ENCODE measurements at places on chromosomes 5 and 9.

DNA sequence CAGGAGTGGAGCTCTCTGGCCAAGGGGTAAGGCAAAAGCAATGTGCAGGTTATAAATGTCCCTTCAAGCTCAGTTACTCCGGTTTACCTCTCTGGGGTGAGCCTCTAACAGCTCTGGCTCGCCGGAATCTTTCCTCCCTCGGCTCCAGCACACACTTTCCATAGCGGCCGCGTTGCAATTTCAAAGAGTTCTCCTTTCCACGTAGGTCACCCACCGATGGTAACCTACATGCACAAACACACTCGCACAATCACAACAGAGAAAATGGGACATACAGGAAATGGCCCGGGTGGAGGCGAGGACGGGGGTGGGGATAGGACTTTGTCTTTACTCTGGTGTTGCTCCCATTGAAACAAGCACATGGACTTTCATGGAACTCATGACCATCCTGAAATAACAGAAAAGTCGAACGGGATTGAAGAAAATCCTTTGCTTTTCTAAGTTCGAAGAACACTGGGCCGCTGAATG is 1.2 kb downstream of the LHFPL2 start:
- no peak for DNase-seq

- DNase-seq = no peak
Measured at GRCh38 chr9:121652021-121652837, 795 bp downstream of the DAB2IP start.

GRCh38 chr5:116759860-116760640 is 185.4 kb upstream of the SEMA6A start:
- DNase-seq = no peak

GRCh38 chr5:84715091-84715490 is 330.4 kb upstream of the EDIL3 start:
- DNase-seq = no peak

DNA sequence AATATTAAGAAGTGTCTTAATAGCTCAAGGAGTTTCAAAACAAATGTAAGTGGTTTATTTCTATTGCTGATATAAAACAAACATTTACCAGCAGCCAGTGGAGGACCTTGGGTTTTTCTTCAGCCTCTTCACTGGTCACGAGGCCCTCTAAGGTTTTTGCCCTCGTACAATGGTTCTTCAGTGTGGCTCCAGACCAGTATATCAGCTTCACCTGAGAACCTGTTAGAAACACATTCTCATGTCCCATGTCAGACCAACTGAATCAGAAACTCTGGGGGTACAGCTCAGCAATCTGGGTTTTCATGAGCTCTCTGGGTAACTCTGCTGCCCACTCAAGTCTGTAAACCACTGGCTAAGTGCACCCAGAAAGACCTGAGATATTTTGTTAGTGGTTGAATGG is 12.9 kb downstream of the WWC1 start:
- no peak for DNase-seq

DNA sequence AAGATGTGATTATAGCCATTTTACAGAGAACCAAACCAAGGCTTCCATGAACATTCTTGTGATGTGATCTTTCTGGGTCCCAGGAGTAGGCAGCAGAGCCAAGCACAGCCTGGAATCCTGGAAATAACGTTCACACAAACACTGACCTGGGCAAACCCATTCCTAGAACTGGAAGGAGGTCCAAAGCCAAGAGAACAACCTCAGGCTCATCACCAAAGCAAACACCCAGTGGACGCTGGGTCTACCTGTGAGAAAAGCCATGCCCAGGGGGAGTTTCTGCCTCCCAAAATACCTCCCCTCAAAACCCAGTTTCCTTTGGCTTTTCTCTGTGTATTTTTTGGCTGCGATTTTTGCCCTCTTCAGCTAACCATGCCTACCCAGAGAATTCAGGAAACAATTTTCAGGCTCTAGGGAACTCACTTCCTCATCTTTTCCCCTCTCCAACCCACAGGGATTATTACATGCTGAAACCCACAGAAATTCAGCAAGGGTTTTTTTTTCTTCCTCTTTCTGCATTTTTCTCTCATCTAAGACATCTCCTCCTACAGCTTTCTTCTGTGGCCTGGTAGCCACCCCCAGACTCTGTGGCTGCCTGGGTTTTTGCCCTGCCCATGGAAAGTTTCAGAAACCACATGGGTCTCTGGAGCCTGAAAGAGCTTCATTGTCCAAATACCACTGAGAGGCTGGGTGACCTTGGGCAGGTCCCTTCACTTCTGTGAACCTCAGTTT is 75.0 kb downstream of the TNC start:
- DNase-seq = no peak

GRCh38 chr5:64883912-64884311 is 115.2 kb downstream of the CWC27 start:
- no peak for DNase-seq

DNA sequence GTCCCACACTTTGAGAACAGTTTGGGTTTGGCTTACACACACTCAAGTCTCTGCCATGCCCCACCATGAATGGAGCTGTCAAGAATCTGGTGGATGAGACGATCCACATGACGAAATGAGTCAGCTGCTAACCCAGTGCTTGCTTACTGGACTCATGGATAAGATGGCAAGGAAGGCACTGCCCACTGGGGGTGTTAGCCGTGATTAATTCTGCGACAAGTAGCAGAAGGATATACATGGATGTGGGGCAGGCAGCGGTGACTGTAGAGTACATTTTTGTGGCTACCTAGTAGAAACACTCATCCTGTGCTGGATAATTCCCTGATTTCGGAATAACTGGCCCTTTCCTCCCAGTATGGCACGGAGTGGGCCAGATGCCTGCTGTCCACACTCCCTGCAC is 77.5 kb downstream of the SPATA31C2 start:
- DNase-seq = no peak

GRCh38 chr5:8196061-8196460 is 327.1 kb downstream of the MTRR start:
- no peak for DNase-seq

GRCh38 chr9:16105168-16106020 is 552.6 kb downstream of the CCDC171 start:
- DNase-seq = no peak

GRCh38 chr5:27906931-27907601 is 868.7 kb upstream of the CDH9 start:
- DNase-seq = no peak

- DNase-seq = no peak
Measured at GRCh38 chr5:116650544-116650943, 75.9 kb upstream of the SEMA6A start.

GRCh38 chr9:128077847-128078503 is 9.9 kb downstream of the SLC25A25 start:
- DNase-seq = no peak

- no peak for DNase-seq
Measured at GRCh38 chr5:44640945-44641456, 167.7 kb upstream of the MRPS30 start.

GRCh38 chr5:122310889-122311288 is 1.1 kb upstream of the SNCAIP start:
- no peak for DNase-seq

DNA sequence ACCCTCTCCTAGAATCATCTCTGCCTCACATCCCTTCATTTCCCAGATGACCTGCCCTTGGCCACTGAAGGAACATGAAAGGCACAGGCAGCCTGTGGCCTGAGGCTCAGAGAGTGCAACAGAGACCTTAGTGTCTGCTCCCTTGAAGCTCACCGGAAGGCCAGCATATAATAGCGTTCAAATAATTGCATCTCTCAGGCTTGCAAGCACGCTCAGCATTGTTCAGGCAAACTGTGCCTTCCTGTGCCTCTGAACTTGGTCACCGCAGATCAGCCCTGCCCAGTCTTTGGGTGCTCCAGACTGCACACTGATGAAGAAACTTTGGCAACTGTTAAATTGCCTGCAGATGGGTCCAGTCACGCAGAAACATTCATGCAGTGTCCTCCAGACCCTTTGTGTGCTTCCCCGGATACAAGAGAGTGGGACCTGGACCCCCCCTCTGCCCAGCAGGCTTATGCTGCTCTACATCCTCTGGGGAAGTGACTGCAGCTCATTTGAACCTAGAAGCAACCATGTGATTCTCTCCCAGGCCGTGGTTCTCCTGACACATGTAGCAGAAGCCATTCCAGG is 216.0 kb upstream of the ANKRD55 start:
- no peak for DNase-seq

- DNase-seq = no peak
Measured at GRCh38 chr5:71810023-71810422, 90.9 kb downstream of the CARTPT start.

DNA sequence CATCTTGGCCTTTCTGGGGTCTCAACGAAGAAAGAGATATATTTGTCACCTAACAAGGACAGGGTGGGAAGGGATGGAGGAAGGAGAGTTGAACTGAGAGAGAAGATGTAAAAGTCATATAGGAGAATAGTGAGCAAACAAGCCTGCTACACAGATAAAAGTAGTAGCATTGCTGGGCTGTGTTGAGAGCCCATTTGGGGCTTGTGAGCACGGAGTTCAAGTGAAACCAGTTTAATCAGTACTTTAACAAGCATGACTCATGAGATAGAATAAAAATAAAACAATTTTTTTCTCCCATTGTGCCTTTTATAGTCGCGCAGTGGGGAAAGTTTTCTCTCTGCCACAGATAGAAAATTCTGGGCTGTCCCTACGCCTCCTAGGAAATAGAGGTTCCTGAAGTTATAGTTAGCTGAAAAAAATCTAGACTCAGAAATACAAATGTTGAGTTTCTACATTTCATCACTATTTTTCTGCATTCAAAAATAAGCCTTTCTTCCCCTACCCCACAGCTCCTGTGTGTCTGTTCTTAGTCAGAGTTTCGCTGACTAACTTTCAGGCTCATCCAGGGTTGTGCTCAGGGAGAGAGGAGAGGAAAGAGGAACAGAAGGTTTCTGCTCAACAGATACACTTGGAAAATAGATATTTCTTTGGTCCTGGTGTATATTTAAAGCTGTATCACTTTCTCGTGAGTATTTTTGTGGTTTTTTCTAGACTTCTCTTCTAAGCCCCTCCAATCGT is 395.8 kb upstream of the ADAMTSL1 start:
- DNase-seq = no peak

DNA sequence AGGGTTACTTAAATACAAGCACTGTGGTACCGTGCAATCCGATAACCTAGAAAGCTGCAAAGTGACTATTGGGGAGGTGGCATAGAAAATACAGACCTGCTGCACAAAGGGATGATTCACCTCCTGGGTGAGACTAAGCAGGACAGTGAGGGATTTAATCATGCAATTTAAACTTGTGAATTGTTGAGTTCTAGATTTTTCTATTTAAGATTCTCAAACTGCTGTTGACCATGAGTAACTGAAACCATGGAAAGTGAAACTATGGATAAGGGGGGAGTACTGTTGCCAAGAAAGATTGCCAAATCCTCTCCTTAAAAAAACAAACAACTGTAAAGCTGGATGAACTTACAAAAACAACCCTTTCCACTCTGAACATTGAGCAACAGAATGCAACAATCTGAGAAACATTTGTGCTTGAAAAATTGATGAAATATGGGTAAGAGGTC is 61.5 kb upstream of the NUDT12 start:
- DNase-seq = no peak

DNA sequence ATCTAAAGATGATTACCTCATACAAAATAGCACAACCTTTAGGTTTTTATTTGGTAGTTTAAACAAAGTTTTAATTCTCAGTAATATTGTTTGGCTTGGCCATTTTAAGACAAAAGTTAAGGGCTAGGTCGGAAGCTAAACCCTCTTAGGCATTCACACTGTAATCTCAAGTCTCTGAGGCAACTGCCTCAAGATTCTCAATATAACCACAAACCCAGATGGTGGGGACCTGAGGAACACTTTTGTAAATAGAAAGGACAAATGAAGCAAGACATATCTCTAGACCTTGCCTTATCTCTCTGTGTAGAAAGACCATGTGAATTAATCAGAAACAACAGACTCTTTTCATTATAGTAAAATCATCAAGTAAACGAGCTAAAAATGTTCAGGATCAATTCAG is 500.2 kb upstream of the CDH6 start:
- no peak for DNase-seq

DNA sequence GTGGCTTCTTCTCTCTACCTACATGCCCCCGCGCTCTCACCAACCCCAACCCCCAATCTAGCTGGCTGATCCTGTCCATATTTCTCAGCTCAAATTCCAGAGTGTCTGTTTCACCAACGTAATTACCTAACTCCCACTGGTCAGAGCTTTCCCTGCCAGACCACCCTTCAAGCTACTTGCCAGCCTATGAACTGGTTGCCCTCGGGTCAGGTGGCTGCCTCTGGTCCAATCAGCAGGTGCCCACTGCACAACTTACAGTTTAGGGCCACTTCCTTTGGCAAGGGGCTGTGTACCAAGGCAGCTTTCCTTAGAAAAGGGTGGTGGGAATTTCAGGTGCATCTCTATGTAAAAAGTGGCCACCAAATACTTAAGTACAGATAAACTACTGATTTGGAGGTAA is 92.2 kb upstream of the SLC30A5 start:
- DNase-seq = no peak

DNA sequence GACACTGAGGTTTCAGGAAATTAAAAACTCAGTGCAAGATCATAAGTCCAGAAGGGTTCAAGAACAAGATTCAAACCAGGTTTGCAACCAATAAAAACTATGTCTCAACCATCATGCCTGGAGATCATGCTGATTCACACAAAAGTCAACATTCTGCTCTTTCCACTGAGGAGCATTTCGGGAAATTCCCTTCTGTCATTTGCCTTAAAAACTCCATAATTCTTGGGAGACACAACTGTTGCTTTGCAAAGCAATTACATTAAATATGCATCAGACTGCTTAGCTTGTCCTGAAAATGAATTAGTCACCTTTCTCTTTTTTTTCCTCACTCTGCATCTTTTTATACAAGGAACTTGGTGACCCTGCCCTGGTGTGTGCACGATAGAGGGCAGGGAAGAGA is 275.9 kb upstream of the ZNF462 start:
- DNase-seq = no peak

DNA sequence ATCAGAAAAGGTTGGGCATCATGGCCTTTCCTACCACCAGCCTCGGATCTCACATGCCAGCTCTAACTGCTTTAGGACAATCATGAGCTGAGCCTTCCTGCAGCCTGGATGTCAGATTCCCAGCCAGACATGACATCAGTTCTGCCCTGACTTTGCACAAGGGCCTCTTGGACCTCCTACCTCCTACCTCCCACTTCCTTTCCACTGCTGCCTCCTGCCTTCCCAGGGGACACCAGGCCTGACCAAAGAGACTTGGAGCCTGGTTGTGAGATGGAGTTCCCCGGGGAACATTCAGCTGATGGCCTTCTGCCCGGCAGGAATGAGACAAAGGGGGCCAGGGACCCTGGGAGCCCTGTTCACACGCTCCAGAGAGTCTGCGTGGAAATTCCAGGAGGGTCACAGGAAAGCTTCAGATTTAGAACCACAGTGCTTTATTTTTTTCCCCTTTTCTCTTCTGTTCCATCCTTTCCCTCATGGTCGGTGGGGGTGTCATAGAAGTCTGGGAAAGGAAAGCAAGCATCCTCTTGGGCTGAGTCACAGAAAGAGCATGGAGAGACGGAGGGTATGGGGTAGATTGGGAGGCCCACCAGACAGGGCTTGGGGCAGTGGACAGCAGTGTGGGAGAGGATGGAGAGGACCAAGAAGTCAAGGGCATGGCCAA is 35.4 kb upstream of the IL17B start:
- no peak for DNase-seq

- DNase-seq = no peak
Measured at GRCh38 chr9:36598273-36598672, 25.6 kb downstream of the MELK start.

- DNase-seq = peak; percentile 23
Measured at GRCh38 chr5:150411245-150411979, 1.3 kb downstream of the CD74 start.

- DNase-seq = no peak
Measured at GRCh38 chr5:100900142-100900795, 2.8 kb downstream of the ST8SIA4 start.

Data from activated T-helper 1 cell treated with Interleukin-2 at 50 U/mL for 16 hours (primary cell).